LHCN-M2 (cell line): ENCODE measurements at places on chromosomes 3 and 15.

DNA sequence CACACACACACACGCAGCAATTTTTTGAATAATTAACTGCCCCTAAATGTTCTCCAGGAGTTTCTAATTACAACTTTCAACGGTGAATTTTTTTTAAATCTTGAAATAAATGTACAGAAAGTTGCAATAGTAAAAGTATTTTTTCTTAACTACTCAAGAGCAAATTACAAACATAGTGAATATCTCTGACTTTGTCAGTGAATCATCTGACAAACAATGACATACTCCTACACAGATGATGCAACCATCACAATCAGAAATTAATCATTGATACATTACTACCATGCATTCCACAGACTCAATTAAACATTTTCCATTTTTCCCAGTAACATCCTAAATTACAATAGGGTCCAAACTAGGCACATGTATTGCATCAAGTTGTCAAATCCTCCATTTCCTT lies 597.3 kb downstream of the NAALADL2 start:
- no peak for DNase-seq

- no peak for DNase-seq
Observed at GRCh38 chr3:18687286-18687685, 262.1 kb upstream of the SATB1 start.

DNA sequence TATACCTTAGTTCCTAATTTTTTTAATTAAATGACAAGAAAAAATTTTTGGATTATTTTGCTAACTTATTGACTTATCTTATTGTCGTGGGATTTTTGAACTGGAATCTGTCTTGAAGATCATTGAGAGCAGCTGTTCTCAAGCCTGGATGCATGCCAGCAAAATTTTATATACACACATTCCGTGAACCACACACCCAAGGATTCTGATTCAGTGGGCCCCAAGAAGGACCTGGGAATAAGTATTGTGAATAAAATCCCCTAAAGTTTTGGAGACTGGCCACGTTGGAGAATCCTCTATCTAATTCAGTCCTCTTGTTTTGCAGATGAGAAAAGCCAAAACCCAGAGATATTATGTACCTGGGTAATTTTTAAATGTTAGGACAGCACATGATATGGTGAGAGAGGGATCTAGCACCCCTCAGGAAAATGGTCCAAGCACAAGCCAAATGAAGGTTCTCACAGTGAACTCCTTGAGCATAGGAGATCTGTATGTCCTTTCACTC lies 55.2 kb downstream of the UNC13C start:
- peak; percentile 48 for DNase-seq

- no peak for DNase-seq
Observed at GRCh38 chr3:133490468-133491351, 82.8 kb upstream of the CDV3 start.

DNA sequence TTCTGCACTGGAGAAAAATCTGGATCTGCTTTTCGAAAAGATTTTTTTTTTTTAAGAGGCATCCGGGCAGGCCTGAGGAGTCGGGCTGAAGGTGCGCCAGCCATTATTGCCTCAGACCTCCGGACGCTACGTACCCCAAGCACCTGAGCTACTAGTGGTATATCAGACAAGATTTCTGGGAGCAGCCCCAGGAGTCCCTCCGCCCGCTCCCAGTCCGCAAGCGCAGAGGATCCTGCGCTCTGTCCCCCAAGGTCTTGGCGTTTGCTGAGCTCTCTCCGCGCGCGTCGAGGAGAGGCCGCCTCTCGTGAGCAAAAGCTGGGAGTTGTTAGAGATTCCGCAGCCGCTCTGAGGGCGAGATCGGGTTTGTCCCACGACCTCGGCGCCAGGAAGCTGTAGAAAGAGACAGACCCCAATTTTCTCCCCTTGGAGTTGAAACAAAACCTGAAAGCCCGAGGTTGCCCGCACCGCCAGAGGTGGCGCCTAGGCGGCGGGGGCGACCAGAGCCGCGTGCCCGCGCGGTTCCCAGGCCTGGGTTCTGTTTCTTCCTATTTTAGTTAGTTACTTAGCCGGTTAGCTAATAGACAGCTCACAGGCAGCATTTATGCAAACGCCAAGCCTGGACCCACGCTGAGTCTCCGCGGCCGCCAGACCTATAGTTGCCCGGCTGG lies 72.5 kb upstream of the POLG start:
- DNase-seq: no peak

DNA sequence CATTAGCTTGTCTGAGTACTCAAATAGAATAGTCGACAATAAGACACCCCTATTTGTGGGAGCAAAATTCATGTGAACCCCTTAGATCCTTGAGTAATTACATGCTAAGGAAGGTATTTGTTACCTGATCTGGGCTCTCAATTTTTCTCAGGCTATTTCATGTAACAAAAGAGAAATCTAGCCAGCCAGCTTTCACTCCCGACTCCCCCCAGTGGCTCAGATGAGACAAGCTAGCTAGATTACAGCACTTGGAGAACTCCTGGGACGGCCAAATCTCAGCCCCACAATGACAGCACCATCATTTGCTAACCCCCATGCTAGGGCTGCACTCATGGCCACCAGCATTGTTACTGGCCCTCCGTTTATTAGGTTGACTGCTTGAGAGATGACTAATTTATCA lies 41.3 kb downstream of the GLDN start:
- peak; percentile 56 for DNase-seq

DNA sequence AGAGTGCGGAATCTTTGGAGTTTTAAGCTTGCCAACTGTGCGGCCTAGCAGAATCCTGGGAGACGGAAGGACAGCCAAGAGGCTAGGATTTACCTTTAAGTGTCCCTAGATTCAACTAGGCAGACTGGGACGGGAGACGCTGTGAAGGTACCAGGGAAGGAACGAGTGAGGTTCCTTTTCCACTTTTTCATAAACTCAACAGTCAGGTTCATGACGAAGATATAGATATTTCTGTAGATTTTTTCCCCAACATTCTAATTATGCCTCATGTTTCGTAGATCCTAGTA lies 564 bp upstream of the GABPB1 start:
- no peak for DNase-seq

DNA sequence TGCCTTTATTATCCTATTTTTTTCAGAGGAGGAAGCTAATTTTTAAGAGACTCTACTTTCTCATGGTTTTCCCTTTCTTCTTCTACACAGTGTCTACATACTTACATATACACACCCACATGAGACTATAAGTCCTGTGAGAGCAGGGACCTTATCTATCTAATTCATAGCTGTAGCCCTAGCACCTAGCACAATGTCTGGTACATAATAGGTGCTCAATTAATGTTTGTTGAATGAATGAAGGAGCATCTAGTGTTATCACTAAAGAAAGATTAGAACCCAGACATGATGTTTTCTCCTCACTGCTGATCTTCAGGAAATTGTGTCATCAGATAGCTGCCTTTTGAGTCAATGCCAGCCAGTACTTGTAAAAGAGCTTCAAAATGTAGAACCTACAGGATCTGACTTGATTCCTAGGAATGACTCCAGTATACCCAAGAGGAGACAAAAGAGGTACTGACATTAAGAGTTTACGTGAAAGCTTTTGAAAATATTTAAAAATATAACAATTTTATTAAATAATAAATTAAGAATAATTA lies 2.5 kb downstream of the SCG5 start:
- DNase-seq: no peak

GRCh38 chr3:64213962-64214379 lies 11.3 kb downstream of the PRICKLE2 start:
- DNase-seq: peak; percentile 81

DNA sequence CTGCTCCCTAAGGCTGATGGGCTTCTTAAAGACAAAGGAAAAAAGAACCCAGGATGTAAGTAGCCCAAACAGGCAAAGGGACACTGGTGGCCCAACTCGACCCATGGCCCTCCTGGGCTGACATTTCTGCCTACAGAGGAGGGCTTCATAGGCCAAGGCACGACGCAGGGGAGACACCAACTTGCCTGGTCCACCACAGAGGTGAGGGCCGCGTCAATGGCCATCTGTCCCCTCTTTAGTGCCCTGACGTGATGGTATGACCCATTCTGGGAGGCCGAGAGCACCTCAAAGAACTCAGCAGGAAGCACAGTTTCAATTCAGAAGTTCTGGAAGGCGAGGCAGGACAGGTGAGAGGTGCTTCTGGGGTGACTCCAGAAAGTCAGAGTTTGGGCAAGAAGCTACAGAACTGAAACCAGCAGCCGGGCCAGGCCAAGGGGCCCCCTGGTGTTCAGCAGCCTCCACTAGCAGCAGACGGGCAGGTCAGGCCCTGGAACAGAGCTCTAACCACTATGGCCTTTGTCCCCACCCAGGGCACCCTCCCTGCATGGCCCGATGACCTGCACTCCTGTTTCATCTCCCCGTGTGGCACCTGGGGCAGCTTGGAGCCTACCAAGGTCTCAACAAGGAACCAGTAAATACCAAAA lies 45.1 kb downstream of the HMCES start:
- DNase-seq: no peak

DNA sequence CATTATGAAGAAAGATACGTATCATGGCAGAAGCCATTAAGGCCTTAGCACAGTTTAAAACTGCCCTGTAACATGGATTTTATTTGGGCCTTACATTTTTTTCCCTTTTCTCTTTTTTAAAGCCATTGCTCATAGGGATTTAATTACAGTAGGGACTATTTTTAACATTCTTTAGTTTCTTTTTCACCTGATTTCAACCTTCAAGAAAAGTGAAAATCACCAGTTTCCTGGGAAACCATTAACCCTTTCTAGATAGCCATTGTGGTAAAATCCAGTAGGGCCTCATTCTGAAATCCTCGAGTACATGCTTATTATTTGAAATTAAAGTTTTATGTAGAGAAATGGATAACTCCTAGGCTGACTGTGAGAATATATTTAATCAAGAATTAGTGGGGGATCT lies 3.1 kb downstream of the SPRED1 start:
- peak; percentile 23 for DNase-seq

DNA sequence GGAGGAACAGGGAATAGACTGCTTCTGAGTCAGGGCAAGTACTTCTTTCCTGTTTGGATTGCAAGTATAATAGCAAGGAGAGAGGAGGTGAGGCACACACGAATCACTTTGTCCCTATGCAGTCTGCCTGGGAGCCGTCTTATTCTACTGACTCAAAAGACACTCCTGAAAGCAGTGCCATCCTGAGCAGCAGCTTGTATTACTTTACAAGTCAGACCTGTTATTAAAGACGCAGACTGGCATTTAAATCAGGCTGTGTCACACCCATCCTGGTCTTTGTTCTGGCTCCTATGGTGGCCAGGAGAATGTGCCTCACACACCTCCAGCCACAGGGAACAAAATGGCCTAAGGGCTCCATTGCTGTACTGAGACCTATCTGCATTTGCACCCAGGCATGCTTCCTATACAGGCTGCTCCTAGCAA lies 17.9 kb upstream of the SQOR start:
- DNase-seq: no peak

DNA sequence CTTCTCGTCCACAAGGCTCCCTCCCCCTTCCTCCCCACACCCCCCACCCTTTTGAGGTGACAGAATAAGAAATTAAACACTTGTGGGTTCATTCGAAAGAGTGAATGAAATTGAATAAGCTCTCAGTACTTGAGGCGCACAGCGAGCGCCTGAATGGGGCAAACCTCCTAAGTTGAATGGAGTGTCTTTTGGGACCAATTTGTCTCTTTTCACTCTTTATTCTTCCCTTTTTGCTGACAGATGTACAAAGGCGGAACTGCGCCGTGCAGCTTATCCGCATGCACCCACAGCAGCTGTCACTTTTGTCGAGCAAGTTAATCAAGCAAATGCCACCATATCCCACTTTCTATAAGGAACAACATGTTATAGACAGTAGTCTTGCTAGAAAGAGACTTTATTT lies 47.9 kb upstream of the FEZF2 start:
- DNase-seq: no peak

- DNase-seq: no peak
Observed at GRCh38 chr15:89550427-89550826, 24.8 kb upstream of the TICRR start.

DNA sequence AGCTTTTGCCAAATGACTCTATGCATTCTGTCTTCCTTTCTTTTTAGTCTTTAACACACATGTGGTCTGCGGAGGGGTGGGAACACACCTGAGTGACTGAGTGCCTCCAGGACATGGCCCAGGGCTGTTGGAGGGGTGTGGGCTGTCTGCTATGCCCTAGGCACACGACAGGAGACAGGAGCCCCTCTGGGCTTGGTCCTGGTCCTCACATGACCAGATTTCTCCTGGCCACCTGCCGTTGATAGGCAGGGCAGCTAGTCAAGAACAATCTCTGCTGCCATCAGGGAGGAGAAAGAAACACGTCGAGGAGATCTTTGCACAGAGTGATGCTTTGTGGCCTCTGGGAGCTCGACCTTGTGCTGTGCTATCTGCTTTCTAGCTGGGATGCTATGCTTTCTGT lies 176.6 kb downstream of the KLF13 start:
- no peak for DNase-seq

DNA sequence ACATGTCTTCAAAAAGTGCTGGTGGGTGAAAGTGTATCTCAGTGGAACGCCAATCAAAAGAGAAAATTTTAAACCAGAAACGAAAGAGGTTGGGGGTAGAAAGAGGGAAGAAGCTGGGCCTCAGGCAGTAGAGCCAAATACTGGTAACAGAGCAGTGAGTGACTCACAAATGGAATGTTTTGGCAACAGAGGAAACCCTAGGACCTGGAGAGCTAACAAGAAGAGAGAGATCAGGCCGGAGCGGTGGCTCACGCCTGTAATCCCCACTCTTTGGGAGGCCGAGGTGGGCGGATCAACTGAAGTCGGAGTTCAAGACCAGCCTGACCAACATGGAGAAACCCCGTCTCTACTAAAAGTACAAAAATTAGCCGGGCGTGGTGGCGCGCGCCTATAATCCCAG lies 450.8 kb upstream of the NAALADL2 start:
- peak; percentile 3 for DNase-seq

- DNase-seq: no peak
Observed at GRCh38 chr3:106305882-106306435, 437.1 kb upstream of the CBLB start.

GRCh38 chr15:88080616-88081015 lies 175.9 kb downstream of the NTRK3 start:
- DNase-seq: no peak

DNA sequence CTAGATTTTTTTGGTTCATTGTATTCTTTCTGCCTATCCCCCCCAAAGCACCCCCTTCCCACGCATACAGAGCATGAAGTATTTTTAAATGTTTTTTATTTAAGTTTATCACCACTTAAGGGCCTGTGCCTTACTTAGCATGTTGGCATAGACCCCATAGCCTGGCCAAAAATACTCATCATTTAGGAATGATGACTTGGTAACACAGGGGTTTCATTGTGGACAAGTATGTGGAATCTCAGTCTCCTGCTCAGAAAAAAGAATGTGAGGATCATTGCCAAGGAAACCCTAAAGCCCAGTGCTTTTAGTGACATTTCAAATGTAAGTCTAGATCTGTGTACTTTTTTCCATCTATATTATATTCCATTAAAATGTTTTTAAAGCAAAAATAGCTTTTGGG lies 146.3 kb downstream of the ALCAM start:
- DNase-seq: peak; percentile 71

GRCh38 chr15:57138349-57138788 lies 219.9 kb downstream of the TCF12 start:
- DNase-seq: peak; percentile 54
